ENCODE measurements at places on chromosomes 7 and 10. TPM values are rescaled to one million over a fixed set of nuclear protein-coding genes. Genes with fewer than 3 reads are reported as not detected.

PLEKHS1 gene
- total RNA-seq: not detected

LMTK2 gene
- 14.1 TPM for total RNA-seq

CALHM1 gene
- 0.06 TPM for total RNA-seq

GRCh38 chr10:52750629-52751028 is 22.0 kb downstream of the MBL2 start:
- no peak for DNase-seq
- H3K4me3 ChIP-seq: no peak overlapping the region
- no peak overlapping the region for H3K27ac ChIP-seq
- no peaks in the 10 kb centered on the region for H3K27me3 ChIP-seq
- no peaks in the 10 kb centered on the region for H3K4me1 ChIP-seq

GRCh38 chr10:124289851-124290795 is 128.6 kb downstream of the OAT start:
- no peak overlapping the region for H3K4me3 ChIP-seq
- H3K27me3 ChIP-seq: no peaks in the 10 kb centered on the region
- no peaks in the 10 kb centered on the region for H3K4me1 ChIP-seq
- DNase-seq: no peak

- no peak overlapping the region for H3K4me3 ChIP-seq
- H3K36me3 ChIP-seq: no peaks in the 10 kb centered on the region
- no peak for DNase-seq
Measured at GRCh38 chr7:91041901-91042484, 222.2 kb upstream of the FZD1 start.

- peaks cover 16% of the 10 kb centered on the region for H3K4me1 ChIP-seq
- H3K27me3 ChIP-seq: peaks cover 26% of the 10 kb centered on the region
- no peak for DNase-seq
- H3K4me3 ChIP-seq: peak overlapping the region; percentile 77
- no peaks in the 10 kb centered on the region for H3K36me3 ChIP-seq
- no peak overlapping the region for H3K27ac ChIP-seq
Measured at GRCh38 chr10:102421507-102421756, 796 bp downstream of the FBXL15 start.

GRCh38 chr7:119436882-119437281 is 836.1 kb upstream of the KCND2 start:
- no peaks in the 10 kb centered on the region for H3K36me3 ChIP-seq
- no peak overlapping the region for H3K4me3 ChIP-seq
- H3K27ac ChIP-seq: no peak overlapping the region

DNA sequence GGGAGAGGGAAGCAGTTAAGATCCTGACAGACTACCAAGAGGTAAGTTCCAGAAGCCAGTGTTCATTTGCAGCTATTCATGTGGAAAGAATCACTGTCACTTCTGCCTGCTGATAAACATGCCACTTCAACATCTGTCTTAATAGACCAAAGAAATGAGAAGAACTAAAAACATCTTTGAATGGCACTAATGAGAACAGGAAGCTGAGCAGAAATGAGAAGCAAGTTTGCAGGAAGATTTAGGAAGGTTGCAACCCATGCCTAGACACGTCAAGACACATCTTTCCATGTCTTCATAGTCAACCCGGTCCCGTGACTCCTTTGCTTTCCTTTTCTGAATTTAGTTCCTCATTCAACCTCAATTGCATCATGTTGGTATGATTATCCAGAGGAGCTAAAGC is 180.0 kb downstream of the PDE1C start:
- H3K36me3 ChIP-seq: no peaks in the 10 kb centered on the region
- no peak for DNase-seq
- no peak overlapping the region for H3K4me3 ChIP-seq
- no peaks in the 10 kb centered on the region for H3K27me3 ChIP-seq
- no peak overlapping the region for H3K27ac ChIP-seq

GRCh38 chr10:121081306-121081705 is 230.1 kb downstream of the WDR11 start:
- no peaks in the 10 kb centered on the region for H3K36me3 ChIP-seq
- H3K27me3 ChIP-seq: no peaks in the 10 kb centered on the region
- no peak overlapping the region for H3K4me3 ChIP-seq
- no peak overlapping the region for H3K27ac ChIP-seq
- H3K4me1 ChIP-seq: peaks cover 16% of the 10 kb centered on the region

All from neural progenitor cell (in vitro differentiated cells).